ENCODE measurements at places on chromosomes 2 and 18. TPM values are rescaled to one million over a fixed set of nuclear protein-coding genes. Genes with fewer than 3 reads are reported as not detected.

The PPP1R7 gene
- 40.6 TPM for total RNA-seq

The LYG2 gene
- total RNA-seq = not detected

The C2orf78 gene
- total RNA-seq = not detected

The HOXD12 gene
- not detected for total RNA-seq

The RAX gene
- not detected for total RNA-seq

The SPEG gene
- total RNA-seq = 0.36 TPM

The CNGA3 gene
- not detected for total RNA-seq

The FBXO41 gene
- 6.2 TPM for total RNA-seq

The ITPRIPL1 gene
- total RNA-seq = under 0.01 TPM

The CNTNAP5 gene
- not detected for total RNA-seq

The COL5A2 gene
- total RNA-seq = 153 TPM

The SERPINB7 gene
- total RNA-seq = not detected

The MAP3K19 gene
- not detected for total RNA-seq

The ASB18 gene
- total RNA-seq = not detected

The EGR4 gene
- not detected for total RNA-seq

All from melanocyte of skin (primary cell).